ENCODE measurements at places on chromosomes 12 and 14. TPM values are rescaled to one million over a fixed set of nuclear protein-coding genes. Genes with fewer than 3 reads are reported as not detected.

The TAS2R10 gene
- not detected for total RNA-seq

The CD163 gene
- total RNA-seq = not detected

The GLIPR1L2 gene
- total RNA-seq = not detected

- DNase-seq = no peak
Observed at GRCh38 chr14:64965356-64966000, 6.7 kb downstream of the RAB15 start.

DNA sequence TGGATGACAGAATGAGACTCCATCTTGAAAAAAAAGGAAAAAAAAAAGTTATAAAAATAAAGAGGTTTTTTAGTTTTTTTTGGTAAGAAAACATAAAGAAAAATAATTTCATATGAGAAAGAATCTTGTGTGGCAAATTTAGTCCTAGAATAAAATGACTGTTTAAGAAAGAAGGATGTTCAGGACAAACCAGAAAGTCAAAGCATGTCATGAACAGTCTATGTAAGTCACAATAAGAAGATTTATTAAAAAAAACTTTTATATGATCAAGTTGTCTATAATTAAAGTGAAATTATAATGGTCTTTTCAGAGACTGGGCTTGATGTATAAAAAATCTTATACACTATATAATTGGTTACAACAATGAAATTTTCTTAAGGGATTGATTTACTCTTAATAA lies 68.1 kb upstream of the HECTD1 start:
- DNase-seq = no peak

DNA sequence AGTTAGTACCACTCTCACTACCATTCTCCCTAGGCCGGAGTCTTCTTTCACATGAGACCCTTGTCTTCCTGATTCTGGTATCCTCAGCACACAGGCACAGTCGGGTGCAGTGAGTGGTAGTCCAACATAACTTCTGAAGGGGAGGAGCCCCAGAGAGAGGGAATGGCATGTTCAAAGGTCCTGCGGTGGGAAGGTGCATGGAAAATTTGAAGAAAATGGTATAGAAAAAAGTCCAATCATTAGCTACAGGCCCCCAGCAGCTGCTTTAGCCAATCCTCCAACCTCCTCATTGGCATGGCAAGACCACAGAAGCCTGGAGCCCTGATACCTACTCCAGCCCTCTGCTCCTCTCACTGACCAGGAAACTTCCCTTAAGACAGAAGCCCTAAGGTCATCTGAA lies 96.6 kb downstream of the ZFP36L1 start:
- no peak for DNase-seq

- DNase-seq = no peak
Observed at GRCh38 chr12:49733219-49734017, 7.9 kb upstream of the TMBIM6 start.

DNA sequence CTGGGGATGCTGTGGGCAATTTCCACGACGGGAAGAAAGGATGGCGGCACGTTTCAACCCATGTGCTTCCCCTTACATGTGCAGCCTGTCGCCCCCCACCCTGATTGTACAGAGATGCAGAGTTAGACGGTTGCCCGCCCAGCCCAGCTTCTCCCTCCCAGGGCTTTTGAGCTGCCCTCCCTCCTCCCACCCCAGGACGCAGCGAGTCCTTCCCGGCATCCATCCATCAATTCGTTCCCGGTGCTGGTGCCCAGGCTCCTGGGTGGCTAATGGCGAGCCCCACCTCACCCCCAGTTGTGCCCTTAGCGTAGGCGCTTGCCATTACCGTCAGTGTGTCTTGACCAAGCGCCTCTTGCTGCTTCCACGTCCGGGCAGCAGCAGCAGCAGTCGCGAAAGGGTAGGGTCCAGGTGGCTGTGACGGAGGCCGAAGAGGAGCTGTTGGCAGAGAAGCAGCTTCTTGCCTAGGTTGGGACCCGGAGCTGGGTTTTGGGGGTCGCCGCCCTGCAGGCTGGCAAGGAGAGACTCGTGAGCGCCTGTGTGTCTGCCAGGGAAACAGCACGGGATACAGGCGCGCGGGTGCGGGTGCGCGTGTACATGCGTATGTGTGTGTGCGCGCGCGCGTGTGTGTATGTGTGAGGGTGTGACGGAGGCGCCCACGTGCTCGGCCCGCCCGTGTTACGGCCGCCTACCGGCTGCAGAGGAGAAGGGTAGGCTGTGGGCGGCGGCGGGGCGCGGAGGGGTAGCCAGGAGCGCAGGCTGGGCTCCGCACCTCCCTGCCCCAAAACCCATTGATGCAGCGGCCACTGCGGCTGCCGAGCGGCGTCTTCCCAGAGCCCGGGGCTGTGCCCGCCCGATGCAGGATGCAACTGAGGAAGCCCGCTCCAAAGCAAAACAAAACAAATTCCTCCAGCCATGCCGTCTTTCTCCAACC lies at the start of gene SLC6A15:
SLC6A15 (minus strand) TSS at position 602 of the 931 bp plus-strand sequence. CDS start 20,679 bp downstream, outside the sequence.
- DNase-seq = no peak

DNA sequence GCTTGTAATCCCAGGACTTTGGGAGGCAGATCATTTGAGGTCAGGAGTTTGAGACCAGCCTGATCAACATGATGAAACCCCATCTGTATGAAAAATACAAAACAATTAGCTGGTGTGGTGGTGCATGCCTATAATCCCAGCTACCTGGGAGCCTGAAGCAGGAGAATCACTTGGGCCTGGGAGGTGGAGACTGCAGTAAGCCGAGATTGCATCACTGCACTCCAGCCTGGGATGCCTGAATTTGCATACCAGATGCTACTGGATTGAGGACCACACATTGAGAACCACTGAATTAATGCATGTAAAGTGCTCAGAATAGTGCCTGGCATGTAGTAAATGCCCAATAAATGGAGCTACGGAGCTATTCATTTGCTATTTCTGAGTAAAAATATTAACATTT lies 14.9 kb upstream of the MYH7 start:
- no peak for DNase-seq

The TAS2R50 gene
- not detected for total RNA-seq

GRCh38 chr12:90064852-90065801 lies 356.5 kb upstream of the ATP2B1 start:
- DNase-seq = peak; percentile 56

- no peak for DNase-seq
Observed at GRCh38 chr12:123763093-123763492, 992 bp downstream of the DNAH10 start.

GRCh38 chr14:102999227-102999895 lies 58.0 kb downstream of the CDC42BPB start:
- no peak for DNase-seq

DNA sequence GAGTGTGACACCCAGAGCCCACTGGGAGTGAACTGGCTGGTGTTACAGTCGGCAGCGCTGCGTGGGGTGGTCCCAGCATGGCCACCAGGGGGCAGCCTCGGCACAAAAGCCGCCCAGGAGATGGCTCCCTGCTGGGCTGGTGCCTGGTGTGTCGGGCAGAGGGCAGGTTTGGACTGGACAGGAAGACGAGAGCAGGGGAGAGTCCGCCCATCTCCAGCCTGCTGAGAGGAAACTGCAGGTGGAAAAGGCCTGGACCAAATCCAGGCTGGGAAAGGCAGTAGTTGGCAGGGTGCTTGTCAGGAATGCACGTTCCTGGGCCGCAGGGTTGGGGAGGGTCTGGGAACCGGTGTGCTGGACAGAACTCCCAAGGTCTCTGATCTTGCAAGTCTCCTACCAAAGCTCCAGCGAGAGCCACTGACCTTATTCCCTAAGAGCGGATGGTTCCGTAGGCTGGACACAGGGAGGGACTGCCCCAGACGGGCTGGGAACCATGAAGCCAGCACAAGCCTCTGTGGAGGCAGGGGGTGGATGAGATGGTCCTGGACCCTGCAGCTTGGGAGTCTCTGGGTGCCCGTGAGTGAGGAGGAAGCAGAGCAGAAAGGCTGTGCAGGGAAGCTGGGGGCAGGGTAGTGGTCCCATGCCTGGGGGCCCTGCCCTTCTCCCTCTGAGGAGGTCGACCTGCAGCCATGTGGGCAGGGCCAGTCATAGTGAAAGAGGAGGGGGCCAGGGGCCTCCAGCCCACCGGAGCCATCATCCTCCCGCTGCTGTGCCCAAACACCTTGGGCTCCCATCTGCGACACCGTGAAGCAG lies 1.8 kb downstream of the AHNAK2 start:
- peak; percentile 74 for DNase-seq

The INHBE gene
- total RNA-seq = 1.4 TPM

The JKAMP gene
- total RNA-seq = 131 TPM

GRCh38 chr14:102574281-102575159 lies 17.9 kb upstream of the RCOR1 start:
- DNase-seq = no peak

DNA sequence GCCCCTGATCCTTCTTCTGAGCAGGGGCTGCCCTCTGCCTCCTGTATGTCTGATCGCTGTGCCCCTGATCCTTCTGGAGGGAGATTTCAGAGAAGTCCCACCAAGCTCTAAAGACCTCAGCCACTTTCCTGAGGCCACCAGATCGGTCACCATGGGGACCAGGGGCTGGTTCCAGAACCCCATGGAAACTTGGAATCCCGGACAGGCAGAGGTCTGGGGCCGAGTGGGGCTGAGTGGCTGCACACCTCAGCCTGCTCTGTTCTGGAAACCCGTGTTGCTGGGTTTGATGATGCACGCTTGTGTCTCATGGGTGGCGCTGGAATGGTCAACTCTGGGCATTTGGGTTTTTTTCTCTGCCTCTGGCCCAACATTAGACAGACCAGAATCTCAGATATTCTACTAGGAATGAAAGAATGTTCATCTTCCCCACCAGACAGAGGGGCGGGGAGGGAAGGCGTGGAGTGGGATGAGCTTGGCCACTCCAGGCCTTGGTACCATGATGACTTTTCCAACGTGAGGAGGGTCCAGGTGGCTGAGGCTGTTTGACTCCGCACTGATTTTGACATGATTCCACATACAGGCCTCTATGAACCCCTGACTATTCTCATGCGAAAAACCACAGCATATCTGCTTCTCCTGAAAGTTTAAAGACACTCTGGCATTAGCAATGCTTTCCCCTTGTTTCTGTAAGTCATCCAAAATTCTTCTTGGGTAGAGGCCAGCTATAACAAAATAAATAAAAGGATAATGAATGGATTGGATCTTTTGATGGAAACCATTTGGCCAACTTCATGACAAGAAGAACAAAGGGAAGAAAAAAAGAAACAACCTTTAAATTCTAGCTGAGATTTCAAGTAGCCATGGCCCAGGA lies 114.5 kb downstream of the ADGRD1 start:
- no peak for DNase-seq

- DNase-seq = no peak
Observed at GRCh38 chr12:12495536-12495935, 67.1 kb downstream of the DUSP16 start.

DNA sequence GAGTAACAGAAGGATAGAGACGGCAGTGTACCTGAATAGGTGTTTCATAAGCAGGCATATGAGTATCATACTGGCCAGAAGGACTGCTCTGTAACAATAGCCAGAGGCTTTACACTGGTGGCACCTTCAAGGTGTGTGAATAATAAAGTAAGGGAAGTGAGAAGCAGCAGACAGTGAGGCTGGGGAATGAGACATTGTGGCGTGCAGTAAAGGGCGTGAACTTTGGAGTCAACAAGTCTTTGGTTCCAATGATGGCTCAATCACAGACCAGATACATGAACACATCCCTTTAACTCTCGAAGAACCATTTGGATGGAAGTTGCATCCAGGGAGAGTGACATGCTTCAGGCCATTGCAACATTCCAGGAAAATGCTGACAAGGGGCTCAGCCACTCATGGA lies 32.0 kb upstream of the CCND2 start:
- no peak for DNase-seq
